Naive thymus-derived CD4-positive, alpha-beta T cell (primary cell): ENCODE measurements at places on chromosomes 5 and 9. TPM values are rescaled to one million over a fixed set of nuclear protein-coding genes. Genes with fewer than 3 reads are reported as not detected.

SLCO6A1 gene
- polyA plus RNA-seq: not detected

OCLN gene
- polyA plus RNA-seq: 0.07 TPM

GRCh38 chr9:38431116-38431515 lies 6.9 kb upstream of the IGFBPL1 start:
- DNase-seq: no peak
- H3K27me3 ChIP-seq: no peaks in the 10 kb centered on the region
- no peak overlapping the region for H3K27ac ChIP-seq
- no peaks in the 10 kb centered on the region for H3K4me1 ChIP-seq
- no peak overlapping the region for H3K4me3 ChIP-seq
- H3K36me3 ChIP-seq: no peaks in the 10 kb centered on the region

- H3K4me1 ChIP-seq: no peaks in the 10 kb centered on the region
- no peak overlapping the region for H3K27ac ChIP-seq
- no peaks in the 10 kb centered on the region for H3K27me3 ChIP-seq
- H3K36me3 ChIP-seq: no peaks in the 10 kb centered on the region
- H3K4me3 ChIP-seq: no peak overlapping the region
- no peak for DNase-seq
These were observed 72.5 kb downstream of the BASP1 start for GRCh38 chr5:17289681-17290539.
